ENCODE measurements at places on chromosomes 6 and 20.

- DNase-seq = no peak
These were observed 99.5 kb downstream of the KCNQ5 start for GRCh38 chr6:72721346-72721745.

DNA sequence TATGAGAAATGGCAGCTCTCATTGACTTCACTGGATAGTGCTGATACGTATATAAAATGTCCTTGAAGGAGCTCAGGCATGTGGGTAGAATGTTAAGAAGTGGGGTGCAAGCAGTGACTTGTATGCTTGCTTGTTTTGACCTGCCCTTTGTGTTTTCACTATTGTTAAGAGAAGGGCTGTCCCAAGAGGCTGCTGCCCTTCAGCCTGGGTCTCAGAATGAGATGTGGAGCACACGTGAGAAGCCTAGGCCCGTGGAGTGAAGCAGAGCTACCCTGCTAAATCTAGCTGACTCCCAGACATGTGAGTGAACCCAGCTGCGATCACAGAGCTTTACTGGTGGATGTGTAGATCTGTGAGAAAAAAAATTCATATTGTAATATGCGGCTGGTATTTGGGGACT lies 305.3 kb upstream of the RGS17 start:
- DNase-seq = no peak

DNA sequence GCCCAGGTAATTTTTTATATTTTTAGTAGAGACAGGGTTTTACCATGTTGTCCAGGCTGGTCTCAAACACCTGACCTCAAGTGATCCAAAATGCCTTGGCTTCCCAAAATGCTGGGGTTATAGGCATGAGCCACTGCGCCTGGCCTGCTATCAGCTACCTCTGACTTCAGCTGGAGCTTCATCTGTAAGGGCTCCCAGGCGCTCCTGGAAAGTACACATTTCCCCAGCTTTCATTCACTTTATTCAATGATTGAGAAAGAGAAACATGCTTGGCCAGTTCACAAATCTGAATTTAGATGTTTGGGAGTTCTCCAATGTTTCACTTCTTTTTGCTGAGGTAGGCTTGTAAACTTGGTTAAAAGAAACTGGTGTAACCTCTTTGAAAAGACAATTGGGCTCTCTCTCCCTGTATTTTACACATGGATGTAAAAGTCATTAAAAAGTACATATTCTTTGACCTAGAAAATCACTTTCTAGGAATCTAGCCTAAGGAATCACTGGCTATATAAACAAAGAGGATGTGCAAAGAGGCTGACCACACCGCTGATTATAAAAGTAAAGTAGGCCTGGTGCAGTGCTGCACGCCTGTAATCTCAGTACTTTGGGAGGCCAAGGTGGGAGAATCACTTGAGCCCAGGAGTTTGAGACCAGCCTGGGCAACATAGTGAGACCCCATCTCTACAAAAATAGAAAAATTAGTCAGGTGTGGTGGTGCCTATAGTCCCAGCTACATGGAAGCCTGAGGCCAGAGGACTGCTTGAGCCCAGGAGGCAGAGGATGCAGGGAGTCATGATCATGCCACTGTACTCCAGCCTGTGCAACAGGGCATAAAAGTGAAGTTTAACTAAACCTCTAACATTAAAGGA lies 128.9 kb downstream of the BACH2 start:
- no peak for DNase-seq

DNA sequence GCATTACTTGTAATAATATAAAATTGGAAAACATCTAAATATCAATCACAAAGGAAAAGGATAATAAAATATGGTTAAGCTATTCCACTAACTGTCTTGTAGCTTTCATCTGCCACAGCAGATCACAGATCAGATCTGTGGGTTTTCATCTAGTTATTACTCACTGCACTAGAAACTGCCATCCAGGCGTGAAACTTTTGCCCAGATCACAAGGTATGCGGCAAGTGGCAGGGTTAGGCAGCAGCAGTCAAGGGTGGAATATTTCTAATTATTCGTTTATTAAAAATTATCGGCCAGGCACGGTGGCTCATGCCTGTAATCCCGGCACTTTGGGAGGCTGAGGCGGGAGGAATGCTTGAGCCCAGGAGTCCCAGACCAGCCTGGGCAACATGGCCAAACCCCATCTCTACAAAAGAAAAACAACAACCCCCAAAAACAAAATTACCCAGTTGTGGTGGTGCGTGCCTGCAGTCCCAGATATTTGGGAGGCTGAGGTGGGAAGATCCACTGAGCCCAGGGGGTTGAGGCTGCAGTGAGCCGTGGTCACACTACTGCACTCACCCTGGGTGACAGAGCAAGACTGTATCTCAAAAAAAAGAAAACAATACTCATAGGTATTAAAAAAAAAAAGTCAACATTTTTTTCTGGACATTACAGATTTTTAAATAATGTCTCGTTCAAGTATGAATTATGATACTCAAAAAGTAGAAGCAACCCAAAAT lies 32.1 kb downstream of the BEND3 start:
- DNase-seq = no peak

- no peak for DNase-seq
These were observed 13.1 kb upstream of the FOXQ1 start for GRCh38 chr6:1298768-1299167.

DNA sequence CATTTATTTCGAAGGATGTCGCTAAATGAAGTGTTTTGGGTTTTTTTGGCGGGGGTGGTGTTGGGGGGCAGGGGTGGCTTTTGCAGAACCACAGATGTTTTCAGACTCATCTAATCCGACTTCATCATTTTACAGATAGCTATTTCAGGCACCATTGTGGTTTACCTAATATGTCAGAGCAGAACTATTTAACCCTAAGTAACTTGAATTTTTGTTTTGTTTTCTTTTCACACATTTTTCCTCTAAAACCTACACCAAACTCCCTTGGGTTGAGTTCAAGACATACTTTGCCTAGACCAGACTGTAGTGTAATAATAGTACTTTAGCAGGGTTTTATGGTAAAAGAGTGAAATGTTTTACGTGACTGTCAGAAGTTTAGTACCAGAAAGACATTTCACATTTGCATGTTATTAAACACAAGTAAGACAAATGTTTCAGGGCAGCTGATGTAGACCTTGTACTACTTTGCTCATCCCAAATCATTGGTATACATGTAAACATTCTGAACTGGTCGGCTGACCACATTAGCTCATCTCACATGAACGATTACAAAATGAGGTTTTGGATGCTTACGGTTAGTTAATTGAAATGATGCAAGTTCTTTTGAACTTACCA lies 37.7 kb downstream of the MAP3K4 start:
- no peak for DNase-seq

DNA sequence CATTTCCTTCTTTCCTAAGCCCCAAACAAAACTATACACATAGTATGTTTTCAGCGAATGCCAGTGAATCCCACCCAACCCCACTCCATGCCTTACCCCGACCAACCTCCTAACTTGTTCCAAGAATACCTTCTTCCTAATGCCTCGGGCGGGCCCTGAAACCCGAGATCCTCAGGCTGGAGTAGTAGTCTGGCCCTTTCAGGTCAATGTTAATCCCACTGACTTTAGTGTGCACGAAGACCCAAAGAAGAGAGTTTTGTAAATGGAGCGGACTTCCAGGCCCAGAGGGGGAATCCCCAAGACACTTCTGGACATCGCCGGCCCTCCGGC lies 394 bp downstream of the YIPF3 start:
- no peak for DNase-seq

GRCh38 chr6:150966786-150967185 lies 101.3 kb downstream of the MTHFD1L start:
- no peak for DNase-seq

DNA sequence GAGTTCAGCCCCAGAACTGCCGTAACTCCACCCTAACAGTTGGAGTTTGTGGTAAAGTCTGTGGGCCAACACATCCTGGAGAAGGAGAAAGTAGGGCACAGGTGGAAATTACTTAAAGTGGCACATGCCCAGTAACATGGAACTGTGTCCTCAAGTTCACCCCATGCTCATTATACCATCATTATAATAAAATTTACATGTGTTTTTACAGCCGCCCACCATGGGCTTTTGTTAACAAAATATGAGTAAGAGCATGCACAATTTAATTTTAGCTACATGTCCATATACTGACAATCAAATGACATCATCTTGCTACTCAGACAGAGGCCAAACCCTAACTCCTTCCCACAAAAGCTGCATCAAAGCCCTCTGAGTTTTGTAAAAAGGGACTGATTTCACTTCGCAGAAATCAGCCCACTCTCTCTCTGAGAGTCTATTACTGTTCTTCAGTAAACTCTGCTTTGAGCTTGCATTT lies 17.3 kb upstream of the ELOVL4 start:
- DNase-seq = no peak

DNA sequence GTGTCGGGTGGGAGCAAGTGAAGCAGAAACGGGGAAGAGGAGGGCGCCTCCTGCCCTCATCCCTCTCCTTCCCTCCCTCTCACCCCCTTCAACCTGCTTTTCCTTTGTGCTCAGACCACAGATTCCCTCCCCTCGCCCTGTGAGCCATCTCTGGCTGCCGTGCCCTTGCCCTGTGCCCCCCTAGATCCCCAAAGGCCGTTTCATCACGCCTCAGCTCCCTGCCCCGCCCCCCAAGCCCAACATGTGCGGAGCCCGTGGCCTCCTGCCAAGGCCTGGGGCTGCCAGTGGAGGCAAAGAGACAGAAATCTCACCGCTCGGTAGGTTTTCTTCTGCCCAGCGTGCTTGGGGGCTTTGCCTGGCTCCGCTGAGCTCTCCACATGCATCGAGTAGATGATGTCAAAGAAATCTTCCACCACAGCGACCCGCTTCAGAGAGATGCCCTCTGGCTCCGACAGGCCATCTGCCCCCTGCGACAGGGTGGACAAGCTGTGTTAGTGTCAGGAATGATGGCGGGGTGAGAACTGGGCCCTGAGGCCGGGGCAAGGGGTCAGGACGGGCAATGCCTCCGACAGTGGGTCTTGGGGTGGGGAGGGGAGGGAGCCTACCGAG lies 57.6 kb downstream of the NOL4L start:
- no peak for DNase-seq

DNA sequence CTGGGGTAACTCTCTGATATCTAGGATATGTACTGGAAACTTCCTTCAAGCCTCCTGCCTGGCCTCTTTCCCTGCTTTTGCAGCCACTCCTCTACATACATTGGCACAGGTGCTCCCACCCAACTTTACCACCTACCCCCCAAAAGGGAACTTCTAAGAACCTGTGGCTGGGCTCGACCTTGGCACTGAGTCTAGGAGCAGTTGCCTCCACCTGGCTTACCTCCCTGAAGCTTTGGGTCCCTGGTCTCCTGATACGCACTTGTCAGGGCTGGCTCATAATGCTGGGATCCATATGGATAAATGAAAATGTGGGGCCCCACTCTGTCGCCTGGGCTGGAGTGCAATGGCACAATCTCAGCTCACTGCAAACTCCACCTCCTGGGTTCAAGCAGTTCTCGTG lies 56.2 kb downstream of the SSR1 start:
- DNase-seq = no peak

DNA sequence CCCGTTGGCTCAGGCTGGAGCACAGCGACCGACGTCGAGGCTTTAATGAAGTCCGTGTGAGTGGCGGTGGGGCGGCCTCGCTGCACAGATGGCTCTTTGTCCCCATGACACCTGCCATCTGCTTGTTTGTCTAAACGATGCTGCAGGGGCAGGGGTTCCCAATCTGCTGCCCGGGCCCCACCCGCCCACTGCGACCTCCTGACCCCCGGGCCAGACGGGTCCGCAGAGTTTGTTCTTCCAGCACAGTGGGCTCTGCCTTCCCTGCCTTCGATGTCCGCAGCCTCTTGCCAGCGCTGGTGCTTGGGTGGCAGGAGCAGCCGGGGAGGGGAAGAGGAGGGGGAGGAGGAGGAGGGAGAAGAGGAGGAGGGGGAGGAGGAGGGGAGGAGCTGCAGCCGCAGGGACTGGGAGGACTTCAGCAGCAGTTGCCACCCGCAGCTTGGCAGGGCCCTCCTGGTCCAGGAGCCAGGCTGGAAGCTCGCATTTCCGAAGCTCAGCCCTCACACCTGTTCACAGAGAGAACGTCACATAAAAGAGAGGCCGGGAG lies 210.0 kb downstream of the DLL1 start:
- no peak for DNase-seq

- no peak for DNase-seq
These were observed 129.4 kb downstream of the TRIM27 start for GRCh38 chr6:28794175-28795002.

DNA sequence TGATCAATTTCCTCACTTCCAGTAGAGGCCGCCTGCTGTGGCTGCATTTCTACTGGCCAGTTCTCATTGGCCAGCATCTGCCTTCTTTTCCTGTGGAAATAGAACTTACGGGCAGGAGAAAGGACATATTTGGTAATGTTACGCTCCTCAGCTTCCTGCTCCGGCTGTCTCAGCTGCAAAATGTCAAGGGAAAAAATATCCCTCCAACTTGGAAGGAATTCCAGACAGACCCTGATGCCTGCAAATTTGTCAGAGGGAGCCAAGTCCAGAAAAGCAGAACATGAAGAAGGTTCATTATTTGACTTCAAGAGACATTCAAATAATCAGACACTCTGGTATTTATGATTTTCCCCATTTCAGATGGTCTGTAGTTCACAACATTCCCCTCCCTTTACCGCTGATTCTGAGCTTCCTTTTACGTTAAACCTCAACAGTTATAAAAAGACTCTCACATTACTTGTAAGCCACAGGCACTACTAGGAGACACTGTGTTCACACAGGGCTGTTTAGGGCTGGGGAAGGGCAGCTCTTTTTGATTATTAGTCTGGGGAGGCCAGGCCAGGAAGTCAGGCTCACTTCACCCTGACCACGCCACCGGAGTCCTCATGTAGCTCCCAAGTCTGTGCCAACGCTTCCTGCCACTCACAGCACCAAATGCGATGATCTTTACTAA lies 179.6 kb upstream of the CCN2 start:
- no peak for DNase-seq

GRCh38 chr6:152973916-152974315 lies 8.9 kb downstream of the FBXO5 start:
- DNase-seq = no peak

GRCh38 chr6:82589509-82590206 lies 226.0 kb downstream of the TPBG start:
- DNase-seq = no peak

- DNase-seq = peak; percentile 49
These were observed 88.2 kb downstream of the HIVEP2 start for GRCh38 chr6:142856624-142857232.

DNA sequence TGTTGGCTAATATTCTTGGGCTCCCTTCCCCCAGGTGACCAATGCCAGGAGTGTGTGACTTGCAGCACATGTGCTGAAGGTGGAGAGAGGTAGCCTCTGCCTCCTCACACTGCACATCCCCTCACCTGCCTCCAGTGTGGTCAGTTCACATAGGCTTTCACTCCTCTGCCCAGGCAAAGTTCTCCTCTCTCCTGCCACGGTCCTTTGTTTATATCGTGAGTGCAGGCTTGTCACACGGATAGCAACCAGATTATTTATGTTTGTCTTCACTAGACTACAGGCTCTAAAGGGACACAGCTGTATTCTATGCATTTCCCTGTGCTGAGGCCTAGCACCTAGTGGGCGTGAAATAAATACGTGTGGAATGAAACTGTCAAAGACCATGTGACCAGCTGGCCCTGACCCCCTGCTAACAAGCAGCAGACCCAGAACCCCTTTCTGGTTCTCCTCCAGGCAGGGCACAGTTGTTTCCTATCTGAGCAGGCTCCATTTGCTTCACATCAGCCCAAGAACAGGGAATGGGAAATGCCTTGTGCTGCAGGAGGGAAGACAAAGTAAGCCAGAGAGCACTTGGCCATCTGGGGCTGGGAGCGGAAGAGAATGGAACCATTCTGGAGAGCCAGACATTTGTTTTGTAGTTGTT lies 42.3 kb downstream of the UNC5CL start:
- DNase-seq = no peak

GRCh38 chr20:43584448-43585136 lies 6.1 kb upstream of the IFT52 start:
- no peak for DNase-seq
